ENCODE measurements at places on chromosomes 4 and X.

DNA sequence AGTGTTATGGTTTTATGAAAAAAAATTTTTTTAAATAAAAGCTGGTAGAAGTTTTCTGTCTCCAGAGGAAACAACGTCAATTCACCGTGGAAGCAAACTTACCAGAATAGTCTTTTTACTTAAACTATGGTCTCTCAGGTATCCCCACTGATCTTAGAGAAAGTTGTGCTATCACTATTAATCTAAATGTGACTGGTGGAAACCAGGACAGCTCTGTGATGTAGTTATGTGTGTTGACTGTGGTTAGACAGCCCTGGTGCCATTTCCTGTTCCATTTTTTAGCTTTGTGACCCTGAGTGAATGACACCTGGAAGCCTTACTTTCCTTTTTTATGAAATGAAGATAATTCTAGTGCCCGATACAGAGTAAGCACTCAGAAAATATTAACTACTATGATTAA is 111.8 kb upstream of the HUWE1 start:
- DNase-seq: no peak

GRCh38 chr4:8258552-8259212 is 10.9 kb upstream of the HTRA3 start:
- DNase-seq: no peak

- DNase-seq: no peak
These were observed 50.3 kb downstream of the NSUN7 start for GRCh38 chr4:40800064-40800463.

- no peak for DNase-seq
These were observed 56.5 kb upstream of the ANKRD17 start for GRCh38 chr4:73315091-73315490.

- DNase-seq: no peak
These were observed 2.5 kb downstream of the NYX start for GRCh38 chrX:41449615-41450014.

GRCh38 chr4:67702166-67702565 is 1.2 kb upstream of the UBA6 start:
- DNase-seq: no peak

GRCh38 chr4:86532851-86533250 is 61.3 kb upstream of the PTPN13 start:
- no peak for DNase-seq

DNA sequence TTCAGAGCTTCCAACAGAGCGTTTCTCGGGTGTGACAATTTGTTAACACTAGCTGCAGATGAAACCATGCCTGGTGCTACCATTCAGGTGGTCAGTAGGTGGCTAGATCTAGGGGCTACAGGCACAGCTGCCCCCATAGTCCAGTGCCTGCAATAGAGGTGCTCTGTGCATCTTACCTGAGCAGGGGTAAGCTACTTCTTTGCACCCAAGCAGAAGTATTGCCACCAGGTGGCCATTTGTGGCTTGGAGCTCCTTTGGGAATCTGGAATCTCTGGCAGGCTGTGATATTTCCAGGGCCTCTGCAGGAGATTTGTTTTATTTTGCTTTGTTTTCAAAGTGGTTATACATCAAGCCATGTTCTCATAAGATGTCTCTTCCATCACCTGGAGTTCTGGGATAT is 170.7 kb upstream of the PUDP start:
- no peak for DNase-seq

DNA sequence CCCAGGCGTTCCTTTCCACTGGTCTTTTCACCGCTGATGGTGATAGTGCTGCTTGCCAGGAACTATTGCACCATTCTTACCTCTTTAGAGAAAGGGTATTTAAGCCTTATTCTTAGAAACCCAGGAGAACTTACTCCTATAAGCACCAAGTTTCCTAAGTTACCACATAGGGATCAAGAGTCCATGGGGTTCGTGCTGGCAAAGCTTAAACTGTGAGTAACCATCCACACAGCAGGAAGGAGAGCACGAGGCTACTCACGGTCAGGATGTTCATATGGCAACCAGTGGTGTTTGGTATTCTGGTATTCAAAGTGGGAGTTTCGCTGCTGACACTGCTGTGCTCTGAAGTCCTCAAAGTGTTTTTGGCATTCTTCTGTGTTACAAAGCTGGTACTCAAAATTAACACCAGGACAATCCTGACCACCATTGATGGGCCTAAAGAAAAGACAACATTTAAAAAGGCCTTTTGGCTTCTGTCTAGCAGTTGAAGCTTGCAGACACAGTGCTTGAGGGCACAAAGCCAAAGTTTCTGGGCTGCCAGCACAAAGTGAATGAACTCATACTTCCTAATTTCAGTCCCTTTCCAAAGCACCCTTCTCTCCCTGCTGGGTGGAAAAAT is 256.9 kb downstream of the ADAMTS3 start:
- peak; percentile 96 for DNase-seq

- DNase-seq: peak; percentile 96
These were observed 218.6 kb downstream of the SPCS3 start for GRCh38 chr4:176538217-176538925.

GRCh38 chr4:189769131-189769530 is 171.5 kb upstream of the FRG1 start:
- no peak for DNase-seq

DNA sequence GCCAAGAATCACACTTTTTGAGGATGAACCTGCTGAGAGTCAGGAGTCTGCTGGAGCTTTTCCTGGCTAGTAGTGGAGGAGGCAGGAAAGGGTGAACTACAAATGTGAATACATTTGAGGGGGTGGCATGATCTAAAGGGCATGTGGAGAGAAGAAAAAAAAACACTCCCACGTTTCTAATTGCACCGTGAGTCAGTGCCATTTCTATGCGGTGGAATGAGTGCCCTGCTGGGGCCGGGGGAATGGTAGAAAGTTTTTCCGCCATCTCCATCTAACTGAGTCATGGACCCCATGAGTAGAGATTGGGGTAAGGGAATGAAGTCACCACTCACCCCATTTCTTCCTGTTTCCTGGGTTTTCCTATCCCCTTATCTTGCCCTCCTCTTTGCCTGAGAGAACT is 19.8 kb downstream of the BEX3 start:
- DNase-seq: peak; percentile 36

- DNase-seq: no peak
These were observed 222.3 kb upstream of the BOD1L1 start for GRCh38 chr4:13849778-13850177.

GRCh38 chr4:52096048-52096447 is 44.9 kb downstream of the SPATA18 start:
- no peak for DNase-seq

DNA sequence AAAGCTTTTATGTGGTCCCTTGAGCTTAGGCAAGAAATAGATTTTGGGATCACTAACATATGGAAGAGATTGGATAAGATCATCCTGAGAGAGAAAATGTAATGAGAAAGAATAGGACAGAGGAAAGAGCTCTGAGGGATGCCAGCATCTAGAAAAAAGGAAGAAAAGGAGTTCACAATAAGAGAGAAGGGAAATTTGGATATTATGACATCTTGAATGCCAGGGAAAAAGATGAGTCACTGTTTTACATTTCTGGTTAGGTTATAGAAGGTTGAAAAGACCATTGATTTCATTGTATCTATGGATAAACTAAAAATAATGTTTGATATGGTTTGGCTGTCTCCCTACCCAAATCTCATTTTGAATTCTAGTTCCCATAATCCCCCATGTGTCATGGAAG is 208.5 kb downstream of the MAD2L1 start:
- no peak for DNase-seq

GRCh38 chr4:72779241-72779640 is 210.2 kb upstream of the ADAMTS3 start:
- no peak for DNase-seq

GRCh38 chrX:103155201-103155600 is 59.7 kb upstream of the BEX4 start:
- no peak for DNase-seq

GRCh38 chrX:86348669-86349068 is 200.4 kb downstream of the DACH2 start:
- DNase-seq: no peak

- DNase-seq: no peak
These were observed 322.7 kb upstream of the HAND2 start for GRCh38 chr4:173852775-173853174.

DNA sequence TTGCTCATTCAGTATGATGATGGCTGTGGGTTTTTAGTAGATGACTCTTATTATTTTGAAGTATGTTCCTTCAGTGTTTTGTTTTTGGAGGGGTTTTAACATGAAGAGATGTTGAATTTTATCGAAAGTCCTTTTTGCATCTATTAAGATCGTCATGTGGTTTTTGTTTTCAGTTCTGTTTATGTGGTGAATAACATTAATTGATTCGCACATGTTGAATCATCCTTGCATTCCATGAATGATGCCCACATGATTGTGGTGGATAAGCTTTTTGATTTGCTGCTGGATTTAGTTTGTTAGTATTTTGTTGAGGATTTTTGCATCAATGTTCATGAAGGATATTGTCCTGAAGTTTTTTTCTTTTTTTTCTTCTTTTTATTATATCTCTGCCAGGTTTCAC is 347.4 kb upstream of the EPHA5 start:
- DNase-seq: no peak

- no peak for DNase-seq
These were observed 25.5 kb downstream of the CDKN2AIP start for GRCh38 chr4:183469936-183470335.

DNA sequence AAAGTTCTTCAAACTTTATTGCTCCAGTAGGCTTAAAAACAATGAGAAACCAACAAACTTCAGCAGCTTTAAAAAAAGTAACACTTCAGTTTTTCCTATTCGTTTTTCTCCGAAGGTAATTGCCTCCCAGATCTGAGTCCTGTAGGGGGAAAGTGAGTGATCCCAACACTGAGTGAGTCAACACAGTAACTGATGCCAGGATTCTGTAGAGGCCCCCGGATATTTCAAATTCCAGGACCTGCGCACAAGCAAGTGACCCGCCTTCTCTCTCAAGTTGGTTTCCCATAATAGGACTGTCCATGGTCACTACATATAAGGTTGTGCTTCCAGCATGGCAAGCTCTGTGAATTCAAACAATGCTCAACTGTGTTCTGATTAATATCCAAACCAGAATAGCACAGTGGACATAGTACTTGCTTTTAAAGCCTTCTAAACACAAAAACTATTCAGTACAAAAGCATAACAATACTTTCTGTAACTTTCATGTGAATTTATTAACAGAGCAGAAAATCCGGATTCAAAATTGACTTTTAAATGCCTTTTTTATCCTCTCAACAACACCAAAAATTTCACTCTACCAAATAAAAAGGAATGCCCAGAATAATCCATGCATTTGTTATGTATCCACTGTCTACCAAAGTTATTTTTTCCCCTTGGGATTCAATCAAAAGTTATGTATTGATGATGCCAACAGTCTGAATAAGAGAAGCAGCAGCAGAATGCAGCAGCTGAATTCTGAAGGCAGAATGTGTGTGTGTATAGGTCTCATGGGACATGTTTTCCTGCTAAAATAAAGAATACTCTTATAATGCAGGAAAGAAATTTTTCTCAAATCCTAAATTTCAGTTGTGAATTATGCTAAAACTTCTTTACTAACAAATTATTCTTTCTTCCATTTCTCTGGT is at the start of gene DMD:
Gene DMD, minus strand, starts transcription at position 194 of the 905 bp plus-strand sequence. CDS start 237 bp downstream, outside the sequence.
- peak; percentile 89 for DNase-seq

GRCh38 chr4:140256335-140256734 is 102.4 kb upstream of the MAML3 start:
- DNase-seq: peak; percentile 68

DNA sequence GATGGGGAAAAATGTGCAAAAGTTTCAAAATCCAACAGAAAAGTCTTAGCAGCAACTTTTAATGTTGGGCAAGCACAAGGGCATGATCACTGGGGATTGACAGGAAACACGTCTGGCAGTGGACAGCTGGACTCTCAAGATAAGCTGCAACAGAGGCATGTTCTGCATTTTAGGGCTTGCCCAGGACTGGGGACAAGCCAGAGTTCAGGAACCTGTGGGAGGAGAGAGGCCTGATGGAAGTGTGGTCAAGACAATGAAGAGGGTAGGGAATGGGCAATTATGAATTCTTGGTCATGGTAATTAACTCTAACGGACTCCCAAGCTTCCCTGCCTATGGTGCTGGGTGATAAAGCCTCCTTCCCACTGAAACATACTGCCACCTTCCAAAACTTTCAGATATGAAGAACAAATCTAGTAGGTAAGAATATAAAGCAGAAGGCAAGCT is 48.4 kb downstream of the ANXA3 start:
- no peak for DNase-seq

DNA sequence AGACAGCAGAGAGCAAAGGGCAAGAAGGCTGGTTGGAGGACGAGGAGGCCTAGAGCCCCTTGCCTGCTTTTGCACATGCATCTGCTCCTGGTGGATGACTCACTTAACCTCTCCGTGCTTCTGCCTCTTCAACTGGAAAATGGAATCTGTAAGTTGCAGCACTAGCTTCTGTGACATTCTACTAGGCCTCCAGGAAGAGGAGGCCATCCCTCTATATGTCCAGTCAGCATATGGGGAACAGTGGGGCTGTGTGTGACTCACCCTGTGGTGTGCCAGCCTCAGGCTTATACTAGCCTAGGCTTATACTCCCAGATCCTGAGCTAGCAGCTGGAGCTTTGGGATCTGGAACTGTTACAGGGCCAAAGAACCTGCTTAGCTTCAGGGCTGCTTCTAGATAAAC is 36.0 kb downstream of the RTL9 start:
- DNase-seq: peak; percentile 53

DNA sequence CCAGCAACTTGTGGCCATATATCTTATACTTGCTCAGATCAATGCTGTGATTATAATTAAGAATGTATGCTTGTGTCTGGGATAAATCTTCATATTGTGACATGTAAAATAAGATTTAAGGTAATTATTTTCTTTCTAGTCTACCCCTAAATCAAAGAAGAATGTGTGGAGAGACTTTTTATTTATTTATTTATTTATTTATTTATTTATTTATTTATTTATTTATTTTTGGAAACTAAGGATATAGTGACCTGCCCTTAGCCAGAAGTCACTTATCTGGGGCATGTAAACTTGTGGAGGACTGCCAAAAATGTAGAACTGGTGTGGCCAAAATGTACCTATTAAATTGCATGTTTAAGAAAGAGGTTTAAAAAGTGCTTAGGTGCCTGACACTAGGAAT is 144.3 kb downstream of the BEND2 start:
- no peak for DNase-seq

- DNase-seq: peak; percentile 1
These were observed 51.3 kb upstream of the LEF1 start for GRCh38 chr4:108219998-108220397.

Measured in brain microvascular endothelial cell (primary cell).